ENCODE measurements at places on chromosomes 16 and 17.

GRCh38 chr16:30921748-30922419 is 1.5 kb upstream of the FBXL19 start:
- peak overlapping the region; percentile 99 for H3K27ac ChIP-seq
- peak; percentile 87 for DNase-seq
- H3K4me3 ChIP-seq, result peak overlapping the region; percentile 99
- no peaks in the 10 kb centered on the region for H3K36me3 ChIP-seq
- no peaks in the 10 kb centered on the region for H3K27me3 ChIP-seq

DNA sequence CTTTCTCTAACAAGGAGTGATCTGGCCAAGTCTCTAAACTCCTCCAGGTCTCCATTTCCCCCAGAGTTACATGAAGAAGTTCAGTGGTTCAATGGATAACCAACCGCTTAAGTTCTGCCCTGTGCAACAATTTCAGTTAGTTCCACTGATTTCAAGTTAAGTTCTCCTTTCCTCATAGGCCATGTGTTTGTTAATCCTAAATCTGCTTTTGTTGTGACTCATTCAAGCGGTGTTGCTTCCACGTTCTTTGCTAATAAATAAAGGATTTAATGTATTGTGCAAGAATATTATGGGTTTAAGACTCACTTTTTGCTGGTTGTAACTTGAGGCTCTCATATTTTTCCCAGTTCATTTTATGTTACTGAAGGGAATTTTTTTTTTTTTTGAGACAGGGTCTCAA is 36.3 kb downstream of the GNA13 start:
- DNase-seq, result no peak
- no peaks in the 10 kb centered on the region for H3K27me3 ChIP-seq
- peaks cover 87% of the 10 kb centered on the region for H3K4me1 ChIP-seq
- peak overlapping the region; percentile 45 for H3K27ac ChIP-seq
- peaks cover 54% of the 10 kb centered on the region for H3K36me3 ChIP-seq

DNA sequence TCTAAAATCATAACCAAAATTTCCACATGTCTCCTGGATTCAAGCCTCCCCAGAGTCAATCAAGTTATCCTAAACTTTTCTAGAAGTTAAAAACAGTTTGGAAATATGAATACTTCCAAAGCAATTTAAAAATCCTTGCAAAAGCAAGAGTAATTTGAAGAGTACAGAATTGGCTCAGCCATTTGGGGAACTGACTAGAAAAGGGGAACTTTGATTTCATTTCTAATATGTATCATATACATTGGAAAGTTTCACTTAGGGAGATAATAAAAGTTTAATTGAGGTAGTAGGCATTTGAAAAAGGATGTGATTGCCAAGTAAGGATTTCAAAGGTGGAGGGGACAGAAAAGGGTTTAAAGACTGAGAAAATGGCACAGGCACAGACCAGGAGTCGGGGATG is 9.0 kb upstream of the SLFN12L start:
- peaks cover 24% of the 10 kb centered on the region for H3K4me1 ChIP-seq
- no peak for DNase-seq
- no peaks in the 10 kb centered on the region for H3K27me3 ChIP-seq
- peaks cover 2% of the 10 kb centered on the region for H3K36me3 ChIP-seq
- no peak overlapping the region for H3K4me3 ChIP-seq

GRCh38 chr17:55770196-55770870 is 19.5 kb downstream of the PCTP start:
- no peak overlapping the region for H3K27ac ChIP-seq
- no peak overlapping the region for H3K4me3 ChIP-seq
- H3K4me1 ChIP-seq, result no peaks in the 10 kb centered on the region
- H3K36me3 ChIP-seq, result peaks cover 43% of the 10 kb centered on the region

DNA sequence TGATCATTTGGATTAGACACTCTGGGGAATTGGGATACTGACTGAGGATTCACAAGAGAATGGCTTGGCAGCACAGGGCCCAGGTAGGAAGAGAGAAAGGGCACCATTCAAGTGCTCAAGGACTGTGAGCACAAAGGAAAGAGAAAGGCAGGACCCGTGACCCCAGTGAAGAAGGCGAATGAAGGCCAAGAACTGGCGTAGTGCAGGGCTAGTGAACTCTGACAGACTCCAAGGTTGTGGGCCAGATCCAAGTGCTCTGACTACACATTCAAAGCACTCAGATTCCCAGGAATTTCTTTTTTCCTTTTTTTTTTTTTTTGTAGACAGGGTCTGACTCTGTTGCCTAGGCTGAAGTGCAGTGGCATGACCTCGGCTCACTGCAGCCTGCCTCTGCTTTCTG is 5.0 kb downstream of the GTF3C1 start:
- no peak overlapping the region for H3K4me3 ChIP-seq
- peaks cover 25% of the 10 kb centered on the region for H3K4me1 ChIP-seq
- no peaks in the 10 kb centered on the region for H3K27me3 ChIP-seq
- H3K36me3 ChIP-seq, result peaks cover 68% of the 10 kb centered on the region

DNA sequence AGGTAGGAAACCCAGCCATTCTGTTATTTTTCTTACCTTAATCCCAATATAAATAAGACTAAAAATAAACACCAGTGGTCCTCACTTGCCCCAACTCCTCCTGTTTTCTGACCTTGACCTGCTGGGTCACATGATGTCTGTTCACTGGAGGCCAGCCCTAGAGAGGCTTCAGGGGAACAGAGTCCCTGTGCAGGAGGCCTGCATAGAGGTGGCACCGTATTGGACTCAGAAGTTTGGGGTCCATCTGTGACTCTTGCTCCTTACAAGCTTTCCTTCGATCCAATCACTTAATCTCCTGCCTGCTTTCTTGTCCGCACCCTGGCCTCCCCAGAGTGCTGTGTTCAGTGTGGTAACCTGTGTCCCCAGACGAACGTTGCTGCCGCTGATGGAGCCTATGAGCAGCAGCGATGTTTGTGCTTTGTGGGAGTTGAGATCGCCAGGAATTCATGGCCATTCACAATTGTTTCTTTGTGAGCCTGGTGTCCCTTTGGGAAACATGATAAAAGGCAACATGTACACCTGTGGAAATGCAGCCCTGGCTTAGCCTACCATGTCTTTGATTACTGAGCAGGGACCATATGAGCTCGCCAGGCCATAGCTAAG is 4.7 kb downstream of the IGSF6 start:
- peaks cover 63% of the 10 kb centered on the region for H3K4me1 ChIP-seq
- H3K27ac ChIP-seq, result peak overlapping the region; percentile 98
- no peak for DNase-seq
- H3K27me3 ChIP-seq, result no peaks in the 10 kb centered on the region
- no peaks in the 10 kb centered on the region for H3K36me3 ChIP-seq

DNA sequence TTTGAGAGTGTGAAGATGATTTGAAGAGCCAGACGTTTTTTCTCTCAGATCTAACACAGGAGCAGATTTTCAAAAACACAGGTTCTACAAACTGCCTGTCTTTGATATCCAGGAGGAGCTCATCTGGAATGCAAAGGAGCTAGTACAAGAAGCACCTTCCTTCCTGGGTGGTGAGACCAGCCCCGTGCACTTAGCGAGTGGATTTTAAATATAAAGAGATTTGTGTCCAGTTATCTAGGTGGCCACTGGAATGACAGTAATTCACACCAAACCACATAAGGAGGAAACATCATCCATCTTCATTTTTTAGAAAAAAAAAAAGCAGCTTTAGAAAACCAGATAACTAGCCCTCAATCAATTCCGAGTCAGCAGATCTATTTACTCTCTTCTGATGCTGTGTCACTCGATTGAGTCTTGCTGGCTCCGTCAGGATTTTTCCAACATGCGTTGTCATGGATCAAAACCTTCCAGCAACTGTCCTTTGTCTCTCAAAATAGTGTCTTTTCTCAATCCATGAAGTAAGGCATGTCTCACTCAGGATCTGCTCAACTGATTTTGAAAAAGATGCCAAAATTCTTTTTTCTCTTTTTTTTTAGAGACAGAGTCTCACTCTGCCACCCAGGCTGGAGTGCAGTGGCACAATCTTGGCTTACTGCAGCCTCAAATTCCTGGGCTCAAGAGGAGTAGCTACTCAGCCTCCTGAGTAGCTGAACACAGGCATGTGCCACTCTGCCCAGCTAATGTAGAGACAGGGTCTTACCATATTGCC is 451.2 kb upstream of the PSMD7 start:
- no peaks in the 10 kb centered on the region for H3K36me3 ChIP-seq
- H3K27ac ChIP-seq, result no peak overlapping the region
- no peak overlapping the region for H3K4me3 ChIP-seq
- no peaks in the 10 kb centered on the region for H3K27me3 ChIP-seq

- no peaks in the 10 kb centered on the region for H3K4me1 ChIP-seq
- no peak overlapping the region for H3K4me3 ChIP-seq
- no peaks in the 10 kb centered on the region for H3K36me3 ChIP-seq
- H3K27ac ChIP-seq, result no peak overlapping the region
Measured at GRCh38 chr16:61024180-61024900, 1011.9 kb downstream of the CDH8 start.

- DNase-seq, result no peak
- H3K4me3 ChIP-seq, result peak overlapping the region; percentile 61
- peak overlapping the region; percentile 79 for H3K27ac ChIP-seq
- H3K27me3 ChIP-seq, result no peaks in the 10 kb centered on the region
- H3K36me3 ChIP-seq, result no peaks in the 10 kb centered on the region
- peaks cover 45% of the 10 kb centered on the region for H3K4me1 ChIP-seq
Measured at GRCh38 chr17:78882540-78883088, 20.4 kb downstream of the CEP295NL start.

DNA sequence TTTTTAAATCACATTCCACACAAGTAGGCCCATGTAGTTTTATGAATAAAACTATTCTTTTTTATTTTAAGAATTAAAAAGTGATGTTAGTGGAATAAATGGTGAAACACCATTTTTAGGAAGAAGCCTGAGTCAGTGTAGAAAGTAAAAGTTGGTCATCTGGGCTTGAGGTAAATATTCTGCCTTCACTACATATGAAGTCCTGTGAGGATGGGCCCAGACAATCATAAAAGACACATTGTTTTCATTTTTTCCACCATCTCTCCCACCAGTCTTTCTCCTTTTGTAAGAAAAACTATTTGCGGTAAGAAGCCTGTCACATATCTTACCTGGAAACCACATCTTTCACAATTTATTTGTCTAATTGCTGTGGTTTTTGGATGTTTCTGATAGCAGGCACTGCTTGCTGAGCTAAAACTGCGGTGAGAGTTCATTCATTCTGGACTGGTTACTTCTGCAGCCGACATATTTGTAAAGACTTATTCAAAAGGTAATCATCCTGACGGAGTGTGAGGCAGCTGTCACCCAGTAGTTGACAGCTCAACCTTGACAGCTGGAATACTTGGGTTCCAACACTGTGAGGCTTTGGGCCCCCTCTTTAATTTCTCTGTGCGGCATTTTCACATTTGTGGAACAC is 10.6 kb upstream of the RFFL start:
- peak overlapping the region; percentile 62 for H3K4me3 ChIP-seq
- peaks cover 36% of the 10 kb centered on the region for H3K4me1 ChIP-seq
- H3K36me3 ChIP-seq, result no peaks in the 10 kb centered on the region
- H3K27me3 ChIP-seq, result no peaks in the 10 kb centered on the region
- peak overlapping the region; percentile 90 for H3K27ac ChIP-seq
- no peak for DNase-seq

Data from naive thymus-derived CD8-positive, alpha-beta T cell (primary cell).